ENCODE measurements at places on chromosomes 2 and 18.

GRCh38 chr2:675051-675450 is 2.2 kb downstream of the TMEM18 start:
- DNase-seq: no peak

- no peak for DNase-seq
Observed at GRCh38 chr18:46916551-46917107, 678 bp downstream of the PIAS2 start.

GRCh38 chr2:14517731-14518130 is 114.8 kb upstream of the LRATD1 start:
- DNase-seq: no peak

GRCh38 chr2:152446213-152446612 is 111.2 kb downstream of the FMNL2 start:
- no peak for DNase-seq

DNA sequence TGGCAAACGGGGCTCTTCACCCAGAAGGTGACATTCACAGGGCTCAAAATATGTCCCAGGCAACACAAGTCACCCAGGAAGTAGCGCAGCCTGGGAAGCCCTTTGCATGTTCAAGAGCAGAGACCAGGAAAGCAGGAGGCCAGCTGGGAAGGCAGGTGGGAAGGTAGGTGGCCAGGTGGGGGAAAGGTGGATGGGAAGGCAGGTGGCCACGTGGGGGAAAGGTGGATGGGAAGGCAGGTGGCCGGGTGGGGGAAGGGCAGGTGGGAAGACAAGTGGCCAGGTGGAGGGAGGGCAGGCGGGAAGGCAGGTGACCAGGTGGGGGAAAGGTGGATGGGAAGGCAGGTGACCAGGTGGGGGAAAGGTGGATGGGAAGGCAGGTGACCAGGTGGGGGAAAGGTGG is 102.7 kb downstream of the ZNF516 start:
- DNase-seq: no peak

DNA sequence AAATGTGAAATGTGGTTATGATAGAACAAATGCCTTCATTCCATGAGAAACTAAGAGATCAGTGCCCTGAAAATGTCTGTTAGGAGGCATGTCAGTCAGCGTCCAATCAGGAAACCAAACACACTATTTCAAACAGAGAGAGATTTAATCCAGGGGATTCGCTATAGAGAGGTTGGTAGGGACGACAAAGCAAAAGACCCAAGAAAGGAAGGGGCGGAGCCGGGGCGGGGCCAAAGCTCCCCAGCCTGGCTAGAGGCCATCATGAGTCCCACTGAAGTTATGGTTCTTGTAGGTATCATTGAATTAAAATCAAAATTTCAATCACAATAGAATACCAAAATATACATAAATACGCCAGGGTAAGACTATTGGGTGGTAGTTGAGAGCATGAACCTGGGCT is 32.9 kb upstream of the RNF149 start:
- peak; percentile 65 for DNase-seq

- peak; percentile 48 for DNase-seq
Observed at GRCh38 chr2:20223407-20224163, 1.3 kb downstream of the SDC1 start.

- no peak for DNase-seq
Observed at GRCh38 chr18:8766559-8767293, 61.4 kb downstream of the MTCL1 start.

DNA sequence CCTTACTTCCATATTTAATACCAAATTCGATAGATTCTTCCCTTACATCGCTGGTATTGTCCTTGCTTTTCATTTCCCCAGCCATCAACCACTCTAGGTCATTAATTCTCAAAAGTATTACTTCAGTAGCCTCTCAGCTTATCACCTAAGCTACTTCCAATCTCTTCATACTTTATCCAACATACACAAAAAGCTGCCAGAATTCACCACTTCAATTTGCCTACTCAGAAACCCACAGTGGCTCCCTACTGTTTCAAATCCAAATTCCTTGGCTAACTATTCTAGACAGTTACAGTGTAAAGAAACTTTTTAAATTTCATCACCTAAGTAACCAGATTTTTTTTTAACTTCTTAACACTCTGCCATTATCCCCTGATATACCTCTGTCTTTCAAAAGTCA is 4.7 kb downstream of the SLC25A12 start:
- no peak for DNase-seq

DNA sequence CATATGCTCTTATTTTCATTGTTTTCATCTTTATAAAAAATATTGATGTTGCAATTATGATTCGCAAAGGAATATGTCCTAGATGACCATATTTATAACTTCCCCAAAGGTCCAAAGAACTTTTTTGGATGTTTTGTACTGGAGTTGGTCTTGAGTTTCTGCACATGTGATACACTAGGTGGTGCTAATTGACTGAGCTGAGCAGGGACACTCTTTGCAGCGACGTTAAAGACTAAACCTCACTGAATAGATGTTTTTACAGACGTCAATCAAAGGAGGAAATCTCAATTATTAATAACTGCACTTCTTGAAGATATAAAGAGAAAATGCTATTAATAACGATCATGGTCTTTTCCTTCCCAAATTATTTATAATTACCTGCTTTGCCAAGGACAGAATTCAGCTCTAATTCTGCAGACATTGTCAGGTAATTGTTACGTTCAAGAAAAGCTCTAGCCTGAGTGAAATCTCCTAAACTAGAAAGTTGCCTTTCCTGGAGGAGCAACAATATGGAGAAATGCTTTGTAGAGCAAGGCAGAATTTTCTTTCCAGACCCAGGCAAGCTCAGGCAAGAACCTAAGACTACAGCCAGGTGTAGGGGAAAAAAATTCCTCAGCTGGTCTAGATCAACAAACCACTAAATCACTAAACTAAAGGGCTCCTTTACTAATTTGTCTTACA is 119.3 kb upstream of the RBBP8 start:
- DNase-seq: no peak

- no peak for DNase-seq
Observed at GRCh38 chr2:55384786-55385185, 34.9 kb downstream of the CCDC88A start.

GRCh38 chr2:150466741-150467620 is 20.5 kb downstream of the RND3 start:
- DNase-seq: no peak

DNA sequence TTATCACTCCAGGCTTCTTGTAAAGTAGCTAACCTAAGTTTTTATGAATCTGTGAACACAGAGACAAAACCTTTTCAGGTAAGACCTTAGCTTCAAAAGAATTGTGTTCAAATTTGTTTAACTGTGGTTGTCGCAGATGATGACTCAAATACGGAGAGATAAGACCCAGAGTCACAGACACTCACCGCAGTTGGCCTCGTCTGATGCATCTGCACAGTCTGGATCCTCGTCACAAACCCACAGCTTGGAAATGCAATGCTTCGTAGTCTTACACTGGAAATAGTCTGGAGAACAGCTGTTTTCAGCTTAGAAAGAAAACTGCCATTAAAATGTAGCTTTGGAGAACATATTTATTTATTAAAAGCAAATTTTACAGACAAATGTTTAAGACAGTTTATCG is 1662.1 kb upstream of the NXPH2 start:
- no peak for DNase-seq

- no peak for DNase-seq
Observed at GRCh38 chr2:174780191-174780840, 16.0 kb upstream of the CHRNA1 start.

DNA sequence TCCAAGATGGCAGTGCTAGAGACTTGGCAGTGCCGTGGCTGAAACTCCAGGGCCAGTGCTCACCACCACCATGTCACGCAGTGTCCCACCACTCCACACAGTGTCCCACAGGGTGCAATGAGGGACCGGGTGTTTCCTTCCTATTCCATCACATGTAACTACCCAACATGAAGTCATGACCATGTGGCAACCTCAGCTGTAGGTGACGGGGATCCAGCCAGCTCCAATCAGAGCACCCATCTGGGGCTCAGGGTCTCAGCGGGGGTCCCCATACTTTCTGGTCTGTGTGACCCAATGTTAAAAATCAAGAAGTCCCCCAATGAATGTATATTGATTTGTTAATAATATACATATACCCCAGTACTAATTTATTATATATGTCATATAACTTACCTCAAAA is 52.1 kb downstream of the PTGR3 start:
- no peak for DNase-seq

DNA sequence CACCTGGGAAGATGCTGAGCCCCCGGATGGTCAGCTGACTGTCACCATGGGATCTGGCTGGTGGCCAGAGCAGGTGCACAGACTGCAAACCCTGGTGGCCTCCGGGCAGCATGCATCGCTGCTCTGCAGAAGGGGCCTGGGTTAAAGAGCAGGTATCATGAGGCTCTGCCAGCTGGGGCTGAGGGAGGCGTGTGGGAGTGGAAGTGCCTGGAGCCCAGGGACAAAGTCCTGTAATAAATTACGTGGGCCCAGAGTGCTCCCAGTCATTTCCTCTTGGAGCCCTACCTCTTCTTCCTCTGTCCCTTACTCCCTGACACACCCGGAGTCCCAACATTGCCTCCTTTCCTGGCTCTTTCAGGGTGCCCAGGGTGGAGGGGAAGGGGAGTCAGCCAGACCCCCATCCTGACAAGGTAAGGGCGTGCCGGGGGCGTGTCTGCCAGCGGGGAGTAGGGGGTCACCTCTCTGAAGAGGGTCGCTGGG is at the start of gene MYO7B:
Gene MYO7B, plus strand, starts transcription at position 262 of the 480 bp plus-strand sequence. CDS start 24,040 bp downstream, outside the sequence.
- no peak for DNase-seq

DNA sequence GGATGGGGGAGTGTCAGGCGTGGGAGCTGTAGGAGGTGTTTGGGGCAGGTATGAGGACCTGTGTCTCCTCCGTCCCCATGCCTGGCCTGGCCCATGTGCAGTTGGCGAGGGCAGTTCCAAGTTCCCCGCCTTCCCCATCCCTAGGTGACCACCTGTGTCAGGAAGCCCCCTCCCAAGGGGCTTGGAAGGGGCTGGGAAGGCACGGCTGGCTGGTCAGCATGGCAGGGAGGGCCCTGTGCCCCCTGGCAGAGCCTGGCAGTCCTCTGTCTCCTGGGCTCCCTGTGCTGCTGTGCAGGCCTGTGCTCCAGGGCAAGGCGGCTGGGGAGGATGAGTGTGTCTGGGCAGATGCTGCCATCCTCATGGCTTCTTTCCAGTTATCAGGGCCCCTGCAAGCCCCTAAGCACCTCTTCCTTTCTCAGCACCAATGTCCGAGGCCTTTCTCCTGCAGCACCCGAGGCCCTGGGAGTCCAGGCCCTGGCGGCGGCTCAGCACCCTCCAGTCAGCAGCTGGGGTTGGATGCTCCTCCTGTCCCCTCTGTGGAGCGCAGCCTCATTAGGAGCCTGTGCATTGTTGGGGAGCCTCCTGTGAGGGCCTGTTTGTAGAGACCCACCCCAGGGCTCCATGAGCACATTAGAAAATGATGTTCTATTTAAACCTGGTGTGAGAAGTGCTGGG is 101.7 kb downstream of the FAM210A start:
- no peak for DNase-seq

GRCh38 chr2:109378682-109379081 is 235.1 kb downstream of the SEPTIN10 start:
- no peak for DNase-seq

DNA sequence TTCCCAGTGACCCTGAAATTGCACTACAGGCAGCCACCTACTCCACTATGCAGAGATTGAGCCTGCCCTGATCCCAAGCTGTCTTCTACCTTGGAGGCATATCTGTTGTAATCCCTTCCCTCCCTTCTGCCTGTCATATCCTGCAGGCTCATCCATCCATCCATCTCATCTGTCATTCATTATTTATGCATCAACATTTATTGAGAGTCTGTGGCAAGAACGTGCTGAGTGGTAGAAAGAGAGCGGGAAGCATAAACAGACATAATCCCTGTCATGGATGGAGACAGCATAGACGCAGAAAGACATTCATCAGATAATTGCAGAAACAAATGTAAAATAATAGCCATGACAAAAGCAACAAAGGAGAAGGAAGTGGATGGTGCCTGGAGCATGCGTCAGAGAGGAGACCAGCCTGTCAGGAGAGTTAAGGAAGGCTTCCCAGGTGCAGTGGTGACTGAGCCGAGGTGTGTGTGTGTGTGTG is 110.7 kb upstream of the STPG4 start:
- no peak for DNase-seq

DNA sequence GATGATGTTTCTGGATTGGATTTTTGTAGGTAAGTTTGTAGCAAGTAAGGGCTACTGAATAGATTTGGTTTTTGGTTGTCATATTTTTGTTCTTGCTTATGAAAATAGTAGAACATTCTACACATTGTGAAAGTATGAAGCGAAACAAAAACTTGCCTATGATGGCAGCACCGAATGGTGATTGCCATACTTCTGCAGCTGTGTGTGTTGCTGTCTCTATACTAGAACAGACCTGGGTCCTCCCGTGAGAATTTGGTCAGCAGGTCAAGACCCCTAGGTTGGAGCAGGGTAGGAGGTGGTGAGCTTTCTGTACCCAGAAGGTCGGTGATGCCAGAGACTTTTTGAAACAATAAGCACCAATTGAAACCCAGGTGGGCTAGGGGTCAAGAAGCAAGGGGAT is 322.6 kb downstream of the PRKCE start:
- no peak for DNase-seq

- DNase-seq: no peak
Observed at GRCh38 chr2:25855065-25855464, 23.2 kb downstream of the ASXL2 start.

- DNase-seq: no peak
Observed at GRCh38 chr18:70299393-70299792, 10.5 kb downstream of the SOCS6 start.

GRCh38 chr18:77899972-77900754 is 650.5 kb downstream of the GALR1 start:
- peak; percentile 82 for DNase-seq

DNA sequence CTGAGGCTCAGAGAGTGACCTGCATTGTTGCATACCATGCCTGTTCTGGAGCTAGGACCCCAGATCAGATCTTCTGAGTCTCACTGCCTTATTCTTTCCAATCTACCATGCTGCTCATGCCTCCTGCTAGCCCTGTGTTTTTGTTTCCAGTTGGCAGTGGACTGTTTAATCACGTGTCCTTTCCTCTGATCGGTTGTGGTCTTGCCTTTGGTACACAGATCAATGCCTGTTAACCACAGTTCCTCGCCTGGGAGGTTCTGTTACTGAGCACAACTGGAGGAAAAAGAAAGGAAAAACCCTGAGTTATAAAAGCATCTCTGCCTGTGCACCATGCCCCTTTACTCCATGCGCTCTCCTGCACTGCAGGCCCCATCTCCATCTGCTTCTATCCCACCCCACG is 329.1 kb downstream of the SETBP1 start:
- DNase-seq: no peak

GRCh38 chr2:119536707-119537106 is 7.5 kb upstream of the CFAP221 start:
- DNase-seq: no peak

DNA sequence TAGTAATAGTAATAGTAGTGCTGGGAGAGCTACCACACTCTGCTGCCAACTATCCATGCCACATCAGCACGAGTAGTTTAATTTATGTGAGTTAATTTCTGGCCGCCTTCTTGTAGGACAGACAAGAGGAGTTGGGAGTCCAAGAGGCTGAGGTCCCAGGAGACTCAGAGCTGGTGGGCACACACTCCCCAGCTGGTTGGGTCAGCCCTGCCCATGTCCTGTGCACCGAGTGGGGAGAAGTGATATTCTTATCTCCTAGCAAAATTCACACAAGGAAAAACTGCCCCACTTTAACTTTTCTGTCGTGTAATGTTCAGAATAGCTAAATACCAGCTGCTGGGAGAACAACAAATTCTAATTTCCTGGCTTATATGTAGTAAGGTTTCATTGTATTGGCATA is 15.2 kb upstream of the MAP4K4 start:
- DNase-seq: no peak
